ENCODE measurements at places on chromosomes 6 and 20.

GRCh38 chr20:63553251-63553932 lies 567 bp upstream of the FNDC11 start:
- no peak for DNase-seq

DNA sequence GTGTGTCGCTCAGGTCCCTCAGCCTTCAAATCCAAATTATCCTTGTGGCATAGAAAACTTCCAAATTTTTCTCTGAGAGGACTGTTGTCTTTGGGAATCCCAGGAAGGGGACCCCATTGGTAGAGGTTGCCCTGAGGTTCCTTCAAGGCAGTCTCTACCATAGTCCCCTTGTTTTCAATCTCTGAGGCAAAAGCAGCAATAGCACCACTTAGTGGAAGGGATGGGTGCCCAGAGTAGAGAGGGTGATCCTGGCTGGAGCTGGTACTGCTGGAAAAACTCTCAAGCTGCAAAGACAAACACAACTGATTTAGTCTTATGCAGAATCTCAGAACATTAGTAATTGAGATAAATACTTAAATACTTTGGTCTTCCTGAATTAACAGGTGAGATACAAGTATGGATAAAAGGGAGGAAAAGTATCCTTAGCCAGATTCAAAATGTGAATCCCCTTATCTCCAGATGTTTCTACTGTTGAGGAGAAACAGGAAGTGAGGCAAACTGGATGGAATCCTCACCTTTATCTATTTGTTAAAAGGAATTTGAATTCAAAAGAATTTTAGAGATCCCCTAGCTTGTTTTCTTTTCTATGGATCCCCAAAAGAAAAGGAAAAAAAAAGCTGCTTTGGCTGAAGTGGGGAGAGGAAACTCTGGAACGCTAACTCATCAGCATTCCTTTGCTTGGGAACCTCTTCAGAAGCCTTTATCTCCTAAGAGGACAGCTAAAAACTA lies 13.4 kb downstream of the ZNF318 start:
- no peak for DNase-seq

DNA sequence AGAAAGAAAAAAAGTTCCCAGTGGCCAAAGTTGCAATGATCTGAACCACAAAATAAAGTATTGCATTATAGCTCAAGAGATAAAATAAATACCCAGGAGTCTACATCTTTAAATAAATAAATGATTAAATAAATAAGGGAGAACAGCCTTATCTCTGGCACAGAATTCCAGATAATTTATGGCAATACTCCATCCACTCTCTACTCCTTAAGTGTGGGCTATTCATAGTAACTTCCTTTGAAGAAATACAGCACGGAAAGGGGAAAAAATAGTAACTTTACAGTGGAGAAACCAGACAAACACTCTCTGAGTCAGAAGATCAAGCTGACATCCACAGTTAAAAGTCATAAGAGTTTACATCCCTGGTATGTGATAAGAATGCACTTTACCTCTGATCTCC lies 11.6 kb downstream of the AURKA start:
- DNase-seq, result no peak

DNA sequence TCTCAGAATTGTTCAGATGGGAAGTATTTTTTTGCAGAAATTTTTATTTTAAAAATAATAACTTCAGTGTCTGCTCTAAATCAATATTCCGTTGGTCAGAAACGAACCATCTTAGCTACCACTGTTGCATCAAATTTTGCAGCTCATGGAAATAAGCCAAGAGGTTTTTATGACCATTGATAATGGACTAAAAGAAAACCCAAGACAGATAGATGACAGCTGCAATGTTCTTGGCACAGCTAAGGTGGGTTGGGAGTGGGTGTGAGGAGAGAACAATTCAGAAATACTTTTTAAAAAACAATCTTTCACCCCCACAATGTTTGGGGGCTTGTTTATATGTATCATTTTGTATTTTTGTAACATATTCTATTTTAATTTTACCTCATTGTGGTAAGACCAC lies 121.1 kb downstream of the PDE7B start:
- no peak for DNase-seq

DNA sequence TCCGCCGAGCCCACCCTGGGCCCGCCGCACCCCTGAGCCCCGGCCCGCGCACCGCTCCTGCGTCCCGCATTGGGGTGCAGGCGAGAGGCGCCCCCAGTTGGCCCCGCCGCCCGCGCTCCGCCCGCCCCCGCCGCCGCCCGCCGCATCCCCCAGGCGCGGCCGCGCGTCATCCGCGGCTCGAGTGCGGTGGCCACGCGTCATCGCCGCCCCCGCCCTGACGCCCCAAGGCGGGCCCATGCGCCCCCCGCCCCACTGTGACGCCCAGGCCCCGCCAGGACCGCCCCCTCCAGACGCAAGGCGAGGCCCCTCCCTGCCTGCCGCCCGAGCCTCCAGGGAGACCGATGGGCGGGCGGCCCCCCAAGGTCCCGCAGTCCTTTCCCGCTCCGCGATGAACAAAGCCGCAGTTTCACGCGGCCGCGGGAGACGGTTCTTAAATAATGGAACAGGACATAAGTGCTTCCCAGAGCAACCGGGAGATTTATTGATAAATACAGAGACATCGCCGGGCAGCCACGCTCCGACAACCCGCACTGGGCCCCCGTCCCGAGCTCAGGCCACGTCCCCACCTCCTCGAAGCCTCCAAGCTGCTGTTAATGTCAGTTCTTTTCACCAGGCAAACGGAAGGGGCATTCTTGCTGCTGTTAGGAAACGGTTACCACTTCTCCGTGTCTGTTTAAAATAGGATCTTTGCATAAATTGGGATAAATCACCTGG lies at the start of gene ANKRD60:
Gene ANKRD60 (minus strand): TSS at position 170 of the 714 bp plus-strand sequence. CDS start 0 bp downstream, at position 170.
- no peak for DNase-seq

DNA sequence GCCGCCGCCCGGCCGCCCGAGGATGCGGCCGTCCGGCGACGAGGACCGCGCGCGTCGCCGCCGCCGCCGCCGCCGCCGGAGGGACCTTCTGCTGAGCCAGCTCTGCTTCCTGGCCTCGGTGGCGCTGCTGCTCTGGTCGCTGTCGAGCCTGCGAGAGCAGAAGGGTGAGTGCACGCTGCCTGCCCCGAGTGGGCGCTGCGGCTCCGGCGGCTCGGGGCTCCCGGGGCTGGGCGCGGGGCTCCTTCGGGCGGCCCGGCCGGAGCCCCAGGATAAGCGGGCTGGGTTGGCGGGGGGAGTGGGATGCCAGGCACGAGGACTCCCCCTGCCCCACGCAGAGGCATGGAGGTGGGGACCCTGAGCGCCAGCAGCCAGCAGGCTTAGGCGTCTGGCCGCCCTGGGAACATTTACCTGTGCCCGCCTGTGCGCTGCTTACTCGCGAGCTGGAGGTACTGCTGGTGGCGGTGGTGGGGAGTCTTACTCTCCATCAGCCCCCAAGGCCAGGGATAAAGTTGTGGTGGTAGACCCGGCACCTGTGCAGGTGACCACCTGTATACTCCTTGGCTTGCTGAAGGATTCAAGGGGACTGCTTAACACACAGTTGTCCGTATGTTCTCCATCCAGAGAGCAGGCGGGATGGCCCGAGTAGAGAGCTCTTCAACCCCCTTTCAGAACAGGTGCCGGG lies 520 bp downstream of the SLC24A3 start:
- no peak for DNase-seq

DNA sequence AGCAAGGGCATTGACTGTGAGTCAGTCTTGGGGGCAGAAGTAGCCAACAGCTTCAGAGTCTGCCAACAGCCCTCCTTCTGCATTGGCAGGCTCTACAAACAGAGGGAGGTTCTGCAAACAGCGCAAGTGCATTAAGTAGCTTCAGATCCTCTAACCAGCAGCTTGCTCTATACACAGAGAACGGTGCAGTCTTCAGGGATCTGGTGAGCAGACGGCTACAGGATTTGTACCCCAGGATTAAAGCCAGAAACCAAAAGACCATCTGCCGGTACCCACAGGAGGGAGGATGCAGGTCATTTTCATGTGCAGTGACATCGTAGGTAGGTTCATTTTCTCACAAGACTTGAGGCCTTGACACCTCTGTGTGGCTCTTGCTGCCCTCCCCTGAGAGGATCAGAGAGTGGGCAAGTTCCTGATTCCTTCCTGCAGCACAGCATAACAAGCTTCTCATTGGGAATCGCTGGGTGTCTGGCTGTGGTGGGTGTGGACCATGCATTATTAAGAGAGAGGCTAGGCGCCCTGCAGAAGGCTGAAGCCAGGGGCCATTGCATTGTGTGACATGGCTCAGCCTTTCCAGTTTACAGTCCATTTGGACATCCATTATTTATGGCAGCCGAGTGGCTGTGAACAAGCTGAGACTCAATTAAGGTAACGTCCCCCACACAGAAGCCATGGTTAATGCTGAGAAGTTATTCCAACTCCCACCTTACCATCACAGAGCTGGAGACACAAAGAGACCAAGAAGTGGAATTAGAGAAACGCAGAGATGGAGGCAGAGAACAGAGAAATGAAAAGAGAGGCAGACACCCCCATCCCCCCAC lies 250.0 kb downstream of the LRFN2 start:
- no peak for DNase-seq

GRCh38 chr20:18831830-18832499 lies 18.4 kb downstream of the SCP2D1 start:
- peak; percentile 4 for DNase-seq

DNA sequence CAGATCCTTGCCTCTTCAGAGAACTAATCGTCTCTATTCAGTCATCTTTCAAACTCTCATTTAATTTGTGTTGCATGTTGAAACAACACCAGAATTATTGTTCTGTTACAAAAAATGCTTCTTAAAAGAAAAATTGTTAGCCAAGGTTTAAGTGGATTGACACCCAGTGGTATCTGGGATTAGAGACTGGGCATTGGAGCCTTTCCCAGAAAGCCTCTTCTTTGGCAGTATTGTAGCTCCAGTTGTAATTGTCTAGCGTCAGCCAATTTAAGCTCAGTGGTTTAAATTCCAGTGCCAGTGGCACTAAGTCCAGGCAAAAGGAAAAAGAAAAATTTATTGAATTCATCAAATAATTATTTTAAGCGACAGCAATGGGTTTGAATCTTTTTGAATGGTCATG lies 801 bp downstream of the CCDC28A start:
- no peak for DNase-seq

DNA sequence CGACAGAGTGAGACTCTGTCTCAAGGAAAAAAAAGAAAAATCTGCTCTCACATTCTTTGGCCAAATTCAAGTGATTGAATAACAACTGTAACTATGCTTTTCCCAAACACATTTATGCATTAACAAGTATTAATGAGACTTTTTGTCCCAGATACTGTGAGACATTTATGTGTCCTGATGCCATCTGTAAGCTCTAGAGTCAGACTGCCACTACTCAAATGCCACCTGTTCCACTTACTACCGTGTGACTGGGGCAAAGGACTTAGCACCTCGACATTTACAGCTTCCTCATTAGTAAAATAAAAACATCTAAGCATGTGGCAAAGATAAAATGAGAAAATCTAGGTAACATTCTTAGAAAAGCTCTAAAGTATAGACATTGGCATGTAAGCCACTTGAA lies 178.1 kb upstream of the MARCKS start:
- DNase-seq, result no peak

Data from AG09309 (cell line).